Panc1 (cell line): ENCODE measurements at places on chromosomes 16 and 17. TPM values are rescaled to one million over a fixed set of nuclear protein-coding genes. Genes with fewer than 3 reads are reported as not detected.

CTRL gene
- total RNA-seq, result 2.0 TPM

NTHL1 gene
- total RNA-seq, result 39.8 TPM

CHST5 gene
- 0.15 TPM for total RNA-seq

MT2A gene
- 673 TPM for total RNA-seq

ENPP7 gene
- not detected for total RNA-seq

- no peaks in the 10 kb centered on the region for H3K27me3 ChIP-seq
- no peak overlapping the region for H3K4me3 ChIP-seq
- peak overlapping the region; percentile 29; the same call in 1 of the 2 replicates for H3K27ac ChIP-seq
- H3K36me3 ChIP-seq, result peaks cover 6% of the 10 kb centered on the region; the same call in 1 of the 2 replicates
- H3K4me1 ChIP-seq, result peaks cover 7% of the 10 kb centered on the region
- no peak for DNase-seq
Observed at GRCh38 chr16:84985079-84986065, 26.0 kb downstream of the ZDHHC7 start.

DNA sequence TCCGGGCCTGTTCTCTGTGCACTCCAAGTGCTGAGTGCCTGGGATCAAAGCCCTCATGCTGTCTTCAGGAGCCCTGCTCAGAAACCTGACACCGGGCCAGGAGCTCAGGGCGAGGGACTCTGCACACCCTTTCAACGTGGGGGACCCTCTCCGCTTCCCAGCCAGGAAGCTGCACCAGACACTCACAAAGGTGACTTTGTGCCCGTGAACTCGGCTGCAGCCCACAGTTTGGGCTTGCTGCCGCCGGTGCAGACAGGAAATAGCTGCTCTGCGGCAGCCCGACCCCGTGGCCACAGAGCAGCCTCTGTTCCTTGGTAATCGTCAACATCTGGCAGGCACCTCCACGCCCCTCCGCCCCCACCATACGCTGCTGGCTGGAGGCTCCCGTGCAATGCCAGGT is 93.4 kb upstream of the METRNL start:
- H3K4me1 ChIP-seq, result no peaks in the 10 kb centered on the region
- no peak overlapping the region for H3K27ac ChIP-seq

DNA sequence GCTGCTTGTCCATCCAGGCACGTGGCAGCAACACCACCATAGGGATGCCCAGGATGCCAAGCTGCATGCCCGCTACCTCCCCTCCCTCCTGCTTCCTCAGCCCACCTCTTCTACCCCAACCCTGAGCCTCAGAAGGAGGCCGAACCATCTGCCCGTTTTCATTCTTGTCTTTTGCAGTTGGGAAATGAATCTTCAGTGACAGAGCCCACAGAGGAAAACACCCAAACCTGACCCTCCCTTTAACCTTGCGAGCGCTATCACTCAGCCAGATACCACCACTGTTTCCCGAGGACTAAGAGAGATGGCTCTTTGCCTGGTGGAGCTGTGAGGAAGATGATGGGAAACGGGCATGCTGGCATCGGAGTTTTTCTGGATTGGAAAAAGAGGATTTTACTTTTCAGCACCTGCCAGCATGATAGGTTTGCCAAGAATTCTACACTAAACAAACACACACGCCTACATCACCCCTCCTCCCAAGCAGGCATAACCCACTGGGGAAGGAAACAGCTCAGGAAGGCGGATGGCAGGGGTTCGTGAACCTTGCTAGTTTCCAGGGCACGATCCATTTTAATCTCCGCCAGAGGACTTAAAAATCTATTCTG is 457.4 kb downstream of the SLC39A11 start:
- peak overlapping the region; percentile 17; the same call in 1 of the 2 replicates for H3K27ac ChIP-seq
- no peak overlapping the region for H3K4me3 ChIP-seq
- H3K4me1 ChIP-seq, result peaks cover 26% of the 10 kb centered on the region

DNA sequence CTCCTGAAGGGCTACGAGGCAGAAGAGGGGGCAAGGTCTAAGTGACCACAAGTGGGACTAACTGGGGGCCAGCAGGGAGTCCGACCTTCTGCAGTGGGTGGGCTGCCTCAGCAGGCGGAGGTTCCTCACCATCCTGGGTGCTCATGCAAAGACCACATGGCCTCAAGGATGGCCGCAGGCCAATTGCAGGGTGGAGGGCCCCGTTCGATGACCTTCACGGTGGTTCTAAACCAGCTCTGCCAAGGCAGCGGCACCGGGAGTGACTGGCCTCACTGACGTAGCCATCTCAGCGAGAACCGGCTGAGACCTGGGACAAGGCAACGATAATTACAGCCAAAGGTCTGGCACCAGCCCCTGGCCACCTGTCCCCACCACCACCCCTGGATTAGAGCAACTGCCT is 5.7 kb downstream of the SMIM5 start:
- H3K36me3 ChIP-seq, result no peaks in the 10 kb centered on the region
- no peak overlapping the region for H3K4me3 ChIP-seq
- peaks cover 11% of the 10 kb centered on the region for H3K4me1 ChIP-seq
- no peak for DNase-seq
- H3K27me3 ChIP-seq, result no peaks in the 10 kb centered on the region
- no peak overlapping the region for H3K27ac ChIP-seq

DNA sequence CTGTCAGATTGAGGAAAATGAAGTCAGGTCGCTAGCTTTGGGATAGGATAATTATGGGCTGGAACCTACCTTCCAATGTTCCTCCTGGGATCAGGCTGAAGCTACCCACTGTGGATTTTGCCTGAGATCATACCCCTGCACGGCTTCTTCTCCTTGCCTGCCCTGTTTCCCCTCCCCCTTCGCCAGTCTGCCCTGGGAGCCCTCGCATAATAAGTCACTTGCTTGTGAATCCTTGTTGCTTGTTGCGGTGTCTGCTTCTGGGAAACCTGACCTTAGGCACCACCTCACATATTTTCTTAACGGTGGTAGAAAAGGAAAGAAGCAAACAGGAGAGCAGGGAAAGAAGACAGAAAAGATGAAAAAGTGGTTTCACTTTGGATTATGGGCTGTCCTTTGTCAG is 13.3 kb upstream of the PMP22 start:
- no peak overlapping the region for H3K4me3 ChIP-seq
- H3K4me1 ChIP-seq, result no peaks in the 10 kb centered on the region
- DNase-seq, result no peak
- H3K27ac ChIP-seq, result no peak overlapping the region

DNA sequence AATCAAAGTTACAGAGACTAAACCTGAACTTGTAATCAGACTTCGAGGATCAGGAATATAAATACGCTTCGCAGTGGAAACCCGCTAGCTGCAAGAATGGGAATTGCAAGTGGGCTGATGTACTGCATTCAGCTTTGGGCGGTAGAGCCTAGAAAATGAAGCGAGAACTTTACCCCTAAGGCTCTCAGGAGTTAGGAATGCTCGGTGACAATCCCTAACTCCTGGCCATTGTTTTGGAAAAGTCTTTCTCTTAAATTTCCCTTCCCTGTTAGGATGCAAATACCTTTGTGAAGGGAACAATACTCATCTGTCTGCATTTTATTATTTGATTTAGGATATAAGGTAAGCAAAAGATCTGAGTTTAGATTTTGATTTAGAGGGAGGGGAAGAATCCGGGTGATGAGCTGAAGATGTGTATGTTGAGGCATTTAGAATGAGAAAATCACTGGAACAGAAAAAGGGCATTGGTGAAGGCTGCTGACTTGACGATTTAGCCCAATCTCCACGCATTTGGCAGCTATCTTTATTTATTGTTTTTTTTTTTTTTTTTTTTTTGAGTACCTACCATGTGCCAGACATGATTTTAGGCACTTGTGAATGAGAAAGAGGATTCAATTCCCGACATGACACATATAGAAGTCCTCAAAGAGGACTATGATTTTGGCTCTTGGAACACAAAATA is 2.2 kb upstream of the TOX3 start:
- no peaks in the 10 kb centered on the region for H3K4me1 ChIP-seq
- no peak overlapping the region for H3K4me3 ChIP-seq
- H3K36me3 ChIP-seq, result no peaks in the 10 kb centered on the region
- H3K27ac ChIP-seq, result no peak overlapping the region
- DNase-seq, result no peak

DNA sequence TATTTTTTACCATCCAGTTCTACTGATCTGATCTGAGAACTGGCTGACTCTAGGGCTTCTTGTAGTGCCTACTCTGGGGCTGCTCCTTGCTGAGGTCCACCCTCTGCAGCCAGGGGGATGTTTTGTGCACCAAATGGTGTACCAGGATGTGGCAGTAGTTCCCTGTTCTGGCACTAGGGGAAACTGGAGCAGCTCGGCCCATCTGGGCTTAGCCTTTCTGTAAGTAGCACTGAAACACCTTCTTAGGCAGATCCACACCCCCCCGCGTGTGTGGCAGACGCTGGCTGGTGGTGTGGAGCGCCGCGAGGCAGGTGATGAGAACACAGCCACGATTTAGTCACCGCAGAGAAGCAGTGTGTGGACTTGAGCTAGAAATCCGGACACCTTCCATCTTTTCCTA is 17.0 kb downstream of the DUSP14 start:
- no peak overlapping the region for H3K4me3 ChIP-seq
- no peak for DNase-seq
- no peak overlapping the region for H3K27ac ChIP-seq
- H3K4me1 ChIP-seq, result no peaks in the 10 kb centered on the region

- H3K4me1 ChIP-seq, result peaks cover 10% of the 10 kb centered on the region
- no peaks in the 10 kb centered on the region for H3K27me3 ChIP-seq
- H3K4me3 ChIP-seq, result peak within 1 kb of the TSS; percentile 82
- no peaks in the 10 kb centered on the region; the same call in 1 of the 2 replicates for H3K36me3 ChIP-seq
Observed at GRCh38 chr16:55508941-55509931, at the start of gene LPCAT2. LPCAT2 (plus strand) TSS chr16:55509072; CDS start chr16:55509182, 110 bp downstream.

DNA sequence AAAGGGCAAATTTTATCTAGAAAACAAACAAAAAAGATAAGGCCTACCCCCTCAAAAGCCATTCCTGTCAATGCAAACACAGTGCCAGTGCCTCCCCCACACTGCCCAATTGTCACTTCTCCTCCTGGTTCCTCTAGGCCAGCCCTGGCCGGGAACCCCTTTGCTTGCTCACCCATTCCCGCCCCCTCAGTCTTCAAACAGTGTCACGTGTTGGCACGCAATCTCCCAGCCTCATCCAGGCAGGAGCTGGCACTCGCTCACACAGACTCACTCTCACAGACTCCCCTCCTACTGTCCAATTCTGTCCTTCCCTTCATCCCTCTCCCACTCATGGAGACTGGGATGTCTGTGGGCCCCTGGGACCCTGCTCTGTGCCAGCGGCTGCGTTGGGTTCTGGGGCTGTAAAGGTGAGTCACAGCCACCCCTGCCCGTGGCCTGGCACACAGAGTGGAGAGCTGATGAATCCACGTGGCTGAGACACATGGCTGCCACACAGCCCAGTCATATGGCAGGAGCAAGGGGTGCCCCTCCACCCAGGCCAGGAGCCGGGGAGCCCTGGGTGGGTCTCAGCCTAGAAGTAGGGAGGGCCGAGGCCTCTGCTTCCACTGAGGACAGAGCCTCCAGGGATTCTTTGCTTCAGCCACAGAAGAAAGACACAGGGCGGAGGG is 54.8 kb downstream of the VAC14 start:
- no peak overlapping the region for H3K4me3 ChIP-seq
- H3K27ac ChIP-seq, result peak overlapping the region; percentile 93
- H3K4me1 ChIP-seq, result peaks cover 34% of the 10 kb centered on the region

- H3K27me3 ChIP-seq, result no peaks in the 10 kb centered on the region
- no peak for DNase-seq
- H3K4me1 ChIP-seq, result no peaks in the 10 kb centered on the region; the same call in 1 of the 2 replicates
Observed at GRCh38 chr16:67552476-67552875, 9.8 kb upstream of the CTCF start.

- peaks cover 3% of the 10 kb centered on the region; the same call in 1 of the 2 replicates for H3K4me1 ChIP-seq
- no peak overlapping the region for H3K27ac ChIP-seq
- DNase-seq, result no peak
- no peaks in the 10 kb centered on the region; the same call in 1 of the 2 replicates for H3K36me3 ChIP-seq
- H3K27me3 ChIP-seq, result no peaks in the 10 kb centered on the region
Observed at GRCh38 chr17:2034157-2034556, 4.2 kb downstream of the DPH1 start.

- H3K4me3 ChIP-seq, result no peak overlapping the region
- H3K4me1 ChIP-seq, result no peaks in the 10 kb centered on the region
- DNase-seq, result no peak
- no peaks in the 10 kb centered on the region for H3K36me3 ChIP-seq
- H3K27ac ChIP-seq, result no peak overlapping the region
Observed at GRCh38 chr16:65782611-65783600, 583.6 kb upstream of the CDH5 start.

DNA sequence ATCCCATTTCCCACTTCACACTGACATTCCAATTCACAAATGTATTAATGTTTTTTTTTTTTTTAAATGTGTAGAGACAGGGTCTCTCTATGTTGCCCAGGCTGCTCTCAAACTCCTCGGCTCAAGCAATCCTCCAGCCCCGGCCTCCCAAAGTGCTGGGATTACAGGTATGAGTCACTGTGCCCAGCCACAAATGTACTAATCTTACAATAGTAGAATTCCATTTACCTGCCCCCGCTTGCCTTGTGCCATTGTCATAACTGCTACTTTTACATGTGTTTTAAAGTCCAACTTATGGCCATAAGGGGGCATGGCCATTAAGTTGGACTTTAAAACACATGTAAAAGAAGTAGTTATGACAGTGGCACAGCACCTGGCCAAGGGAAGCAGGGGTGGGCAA is 4.6 kb downstream of the MMP28 start:
- DNase-seq, result no peak
- H3K27me3 ChIP-seq, result peaks cover 2% of the 10 kb centered on the region; the same call in 1 of the 2 replicates
- H3K36me3 ChIP-seq, result no peaks in the 10 kb centered on the region
- peaks cover 29% of the 10 kb centered on the region for H3K4me1 ChIP-seq
- no peak overlapping the region for H3K4me3 ChIP-seq

DNA sequence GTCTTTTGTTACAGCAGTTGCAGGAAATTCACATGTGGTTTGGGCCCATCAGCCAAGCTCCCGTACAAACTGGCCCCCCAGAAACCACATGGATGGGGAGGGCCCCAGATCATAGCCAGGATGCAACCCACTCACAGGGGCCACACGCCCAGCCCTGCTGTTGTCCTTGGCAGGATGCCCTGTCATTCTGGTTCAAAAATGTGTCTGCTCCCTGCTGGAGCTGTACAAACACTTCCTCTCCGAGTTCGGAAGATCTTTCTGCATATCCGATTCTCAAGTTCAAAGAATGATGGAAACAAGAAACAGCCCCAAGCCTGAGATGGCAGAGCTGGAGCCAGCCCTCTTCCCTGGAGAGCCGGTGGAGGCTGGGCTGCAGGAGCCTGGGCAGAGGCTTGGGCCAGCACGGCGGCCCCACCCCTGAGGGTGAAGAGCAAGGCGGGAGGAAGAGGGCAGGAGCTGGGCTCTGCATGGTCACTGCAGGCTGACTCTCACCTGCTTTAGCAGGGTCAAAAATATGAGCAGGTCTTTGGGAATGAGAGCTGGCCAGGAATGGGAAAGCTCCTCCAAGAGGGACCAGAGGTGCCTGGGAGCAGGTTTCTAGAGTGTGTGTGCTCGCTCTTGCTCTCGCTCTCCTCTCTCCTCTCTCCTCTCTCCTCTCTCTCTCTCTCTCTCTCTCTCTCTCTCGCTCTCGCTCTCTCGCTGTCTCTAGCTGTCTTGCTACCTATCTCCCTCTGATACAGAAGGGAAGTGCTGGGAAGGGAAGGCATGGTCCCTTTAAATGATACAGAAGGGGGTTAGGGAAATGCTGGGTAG is 34.7 kb upstream of the ENPP7 start:
- no peaks in the 10 kb centered on the region for H3K27me3 ChIP-seq
- peaks cover 5% of the 10 kb centered on the region; the same call in 1 of the 2 replicates for H3K4me1 ChIP-seq
- H3K27ac ChIP-seq, result no peak overlapping the region
- no peak for DNase-seq
- H3K4me3 ChIP-seq, result no peak overlapping the region
- no peaks in the 10 kb centered on the region for H3K36me3 ChIP-seq

- no peaks in the 10 kb centered on the region for H3K36me3 ChIP-seq
- no peak for DNase-seq
- no peak overlapping the region for H3K4me3 ChIP-seq
Observed at GRCh38 chr17:39852239-39852638, 11.9 kb downstream of the IKZF3 start.
